ENCODE measurements at places on chromosomes 6 and 20.
A peak's percentile ranks its signal among the peaks of the same experiment; 100 is the strongest.

- no peak for DNase-seq
Observed at GRCh38 chr6:30156262-30156599, 4.8 kb downstream of the TRIM10 start.

GRCh38 chr20:58792426-58792825, 58.3 kb downstream of the GNAS-AS1 start:
- DNase-seq = no peak

DNA sequence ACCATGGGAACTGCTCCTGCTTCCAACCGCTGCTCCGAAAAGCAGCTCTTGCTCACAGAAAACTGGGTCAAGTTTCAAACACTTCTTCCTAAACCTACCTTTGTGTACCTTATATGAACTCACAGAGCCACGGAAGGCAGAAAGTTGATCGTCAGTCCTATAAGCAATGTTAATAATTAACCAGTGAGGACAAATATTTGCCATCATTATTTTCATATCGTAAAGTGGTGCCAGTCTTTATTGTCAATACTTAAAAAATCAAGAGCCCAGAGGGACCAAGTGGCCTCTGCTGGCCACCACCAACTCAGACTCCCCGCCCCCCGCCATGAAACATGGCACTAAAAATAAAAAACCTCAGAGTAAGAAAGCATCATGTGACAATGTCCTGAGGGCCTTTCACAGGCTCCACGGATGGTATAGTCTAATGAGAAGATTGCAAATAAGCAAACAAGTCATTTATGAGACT, 9.1 kb upstream of the PBOV1 start:
- no peak for DNase-seq

- no peak for DNase-seq
Observed at GRCh38 chr6:13910443-13910842, 14.3 kb upstream of the RNF182 start.

DNA sequence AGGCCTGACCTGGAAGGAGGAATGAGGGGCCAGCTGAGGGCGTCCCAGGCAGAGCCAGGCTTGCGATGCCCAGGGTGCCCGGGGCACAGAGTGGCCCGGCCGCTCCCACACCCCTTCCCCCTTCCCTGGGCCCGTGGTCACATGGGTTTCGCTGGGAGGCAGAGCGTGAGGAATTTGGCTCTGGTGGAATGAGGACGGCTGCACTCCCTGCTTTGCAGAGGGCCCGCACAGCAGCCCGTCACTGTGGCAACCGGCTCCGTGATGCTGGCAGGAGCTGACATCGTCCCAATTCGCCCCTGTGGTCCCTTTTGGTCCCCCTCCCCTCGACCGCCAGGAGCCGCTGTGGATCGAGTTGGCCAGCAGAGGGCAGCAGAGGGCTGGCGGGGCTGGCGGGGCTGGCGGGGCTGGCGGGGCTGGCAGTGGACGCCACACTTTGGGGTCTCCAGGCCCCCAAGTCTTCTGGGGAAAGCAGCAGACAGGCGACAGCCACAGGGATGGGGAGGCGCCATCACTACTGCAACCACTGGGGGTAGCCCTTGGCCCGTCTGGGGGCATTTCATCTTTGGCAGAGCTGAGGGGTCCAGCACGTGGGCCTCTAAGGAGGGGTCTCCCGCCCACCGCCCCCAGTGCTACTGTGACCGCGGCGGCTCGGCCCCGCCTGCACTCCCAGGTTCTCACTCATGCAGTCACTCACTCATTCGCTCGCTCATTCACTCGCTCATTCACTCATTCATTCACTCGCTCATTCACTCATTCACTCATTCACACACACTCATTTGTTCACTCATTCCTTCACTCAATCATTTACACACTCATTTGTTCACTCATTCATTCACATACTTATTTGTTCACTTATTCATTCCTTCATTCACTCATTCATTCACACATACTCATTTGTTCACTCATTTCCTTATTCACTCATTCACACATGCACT, 49.7 kb upstream of the BHLHE23 start:
- DNase-seq = peak; percentile 4

DNA sequence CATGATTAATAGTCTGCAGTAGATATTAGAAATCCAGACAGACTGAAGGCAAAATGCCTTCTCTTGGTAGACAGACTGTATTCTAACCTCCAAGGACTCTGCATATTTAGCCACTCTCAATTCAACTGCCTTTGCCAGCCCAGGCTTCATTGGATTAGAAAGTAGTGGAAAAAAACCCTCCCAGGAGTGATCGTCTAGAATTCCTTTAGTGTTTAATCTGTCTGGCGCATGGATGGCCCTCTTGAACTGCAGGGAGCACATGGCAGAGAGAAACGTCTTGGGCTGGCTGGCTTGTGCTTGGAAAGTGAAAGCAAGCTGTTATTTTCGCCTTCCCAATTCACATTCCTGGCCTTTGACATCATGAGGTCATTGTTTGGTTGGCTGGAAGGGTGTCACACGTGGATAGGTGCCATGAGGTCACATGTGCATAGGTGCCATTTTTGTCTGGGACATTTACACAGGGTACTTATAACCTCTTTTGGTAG, 30.9 kb upstream of the NEDD9 start:
- DNase-seq = no peak

GRCh38 chr6:158143700-158144099, 24.4 kb downstream of the SERAC1 start:
- DNase-seq = no peak

GRCh38 chr6:148037496-148037895, 305.1 kb upstream of the SASH1 start:
- no peak for DNase-seq

- no peak for DNase-seq
Observed at GRCh38 chr6:56255349-56255748, 8.0 kb upstream of the COL21A1 start.

GRCh38 chr20:10469599-10469998, 34.5 kb downstream of the SLX4IP start:
- no peak for DNase-seq

DNA sequence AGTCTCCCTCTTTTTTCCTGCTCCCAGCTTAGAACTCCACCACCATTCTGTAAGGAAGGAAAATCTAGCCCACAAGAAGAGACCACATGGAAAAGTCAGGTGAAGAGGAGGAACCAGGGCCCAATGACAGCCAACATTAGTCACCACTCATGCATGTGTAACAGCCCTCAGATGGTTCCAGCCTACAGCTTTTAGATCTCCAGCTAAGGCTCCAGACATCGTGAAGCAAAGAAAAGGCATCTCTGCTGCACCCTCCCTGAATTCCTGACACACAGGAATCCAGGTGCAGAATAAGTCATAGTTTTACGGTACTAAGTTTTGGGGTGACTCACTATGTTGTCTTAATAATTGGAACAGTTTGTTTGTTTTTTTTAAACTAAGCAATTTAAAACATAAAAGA, 25.5 kb downstream of the DCDC2 start:
- DNase-seq = no peak

DNA sequence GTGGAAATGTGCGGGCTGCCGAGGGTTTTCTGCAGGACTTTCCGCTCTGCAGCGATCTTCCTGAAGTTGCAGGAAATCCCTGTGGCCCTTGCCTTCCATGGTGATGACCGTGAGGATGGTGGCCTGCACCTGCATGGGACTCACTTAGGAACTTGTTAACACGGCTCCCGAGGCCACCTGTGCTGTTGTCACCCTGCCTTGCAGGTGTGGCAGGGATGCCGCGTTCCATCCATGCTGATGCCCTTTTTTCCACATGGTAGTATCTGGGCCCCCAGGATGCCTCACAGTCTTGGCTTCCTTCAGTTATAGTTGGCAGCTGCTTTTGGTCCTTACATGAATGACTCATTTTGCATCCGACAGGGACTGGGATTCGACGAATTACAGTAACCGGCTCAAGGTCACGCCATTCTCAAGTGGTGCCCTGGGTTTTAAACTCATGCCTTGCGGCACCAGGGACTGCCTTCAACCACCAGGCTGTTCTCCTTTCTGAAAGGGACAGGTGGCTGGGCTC, 37.2 kb downstream of the SYNJ2 start:
- no peak for DNase-seq

Measured in effector memory CD4-positive, alpha-beta T cell (primary cell).